ENCODE measurements at places on chromosomes 2 and 18.

- no peak for DNase-seq
These were observed 55.0 kb upstream of the SERPINB2 start for GRCh38 chr18:63832470-63832869.

DNA sequence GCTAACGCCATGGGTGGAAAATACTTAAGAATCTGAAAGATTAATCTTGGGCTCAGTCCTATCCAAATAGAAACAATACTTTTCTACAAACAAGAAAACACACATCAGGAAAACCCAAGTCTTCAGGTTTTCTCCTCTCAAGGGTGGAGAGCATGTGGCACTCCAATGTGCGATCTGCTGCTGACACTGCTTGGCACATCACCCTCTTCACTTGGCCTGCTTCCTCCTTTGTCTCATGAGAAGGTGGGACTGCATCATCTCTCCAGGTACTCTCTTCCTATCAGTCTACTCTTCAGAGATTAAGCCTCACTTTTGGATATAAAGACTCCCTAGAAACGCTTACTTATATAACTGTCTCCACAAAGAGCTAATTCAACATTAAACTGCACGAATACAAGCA, 26.4 kb downstream of the HDLBP start:
- no peak for DNase-seq

DNA sequence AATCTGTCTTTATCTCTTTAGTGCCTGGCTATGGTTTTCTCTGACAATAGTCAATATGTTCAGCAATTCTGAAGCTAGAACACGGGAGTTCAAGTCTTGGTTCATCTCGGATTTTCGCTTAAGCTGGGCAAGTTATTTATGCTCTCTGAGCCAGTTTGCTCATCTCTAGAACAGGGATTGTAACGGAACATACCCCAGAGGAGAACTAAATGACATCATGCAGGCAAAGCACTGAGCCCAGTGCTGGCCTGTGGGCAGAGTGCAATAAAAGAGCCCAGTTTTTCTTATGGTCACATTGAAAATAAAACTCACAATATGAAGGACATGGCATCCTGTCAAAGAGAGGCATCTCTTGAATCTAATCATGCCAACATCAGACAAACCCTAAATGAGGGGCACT, 143.9 kb downstream of the ZBTB7C start:
- no peak for DNase-seq

GRCh38 chr2:60759654-60760053, 3.6 kb downstream of the PAPOLG start:
- no peak for DNase-seq

DNA sequence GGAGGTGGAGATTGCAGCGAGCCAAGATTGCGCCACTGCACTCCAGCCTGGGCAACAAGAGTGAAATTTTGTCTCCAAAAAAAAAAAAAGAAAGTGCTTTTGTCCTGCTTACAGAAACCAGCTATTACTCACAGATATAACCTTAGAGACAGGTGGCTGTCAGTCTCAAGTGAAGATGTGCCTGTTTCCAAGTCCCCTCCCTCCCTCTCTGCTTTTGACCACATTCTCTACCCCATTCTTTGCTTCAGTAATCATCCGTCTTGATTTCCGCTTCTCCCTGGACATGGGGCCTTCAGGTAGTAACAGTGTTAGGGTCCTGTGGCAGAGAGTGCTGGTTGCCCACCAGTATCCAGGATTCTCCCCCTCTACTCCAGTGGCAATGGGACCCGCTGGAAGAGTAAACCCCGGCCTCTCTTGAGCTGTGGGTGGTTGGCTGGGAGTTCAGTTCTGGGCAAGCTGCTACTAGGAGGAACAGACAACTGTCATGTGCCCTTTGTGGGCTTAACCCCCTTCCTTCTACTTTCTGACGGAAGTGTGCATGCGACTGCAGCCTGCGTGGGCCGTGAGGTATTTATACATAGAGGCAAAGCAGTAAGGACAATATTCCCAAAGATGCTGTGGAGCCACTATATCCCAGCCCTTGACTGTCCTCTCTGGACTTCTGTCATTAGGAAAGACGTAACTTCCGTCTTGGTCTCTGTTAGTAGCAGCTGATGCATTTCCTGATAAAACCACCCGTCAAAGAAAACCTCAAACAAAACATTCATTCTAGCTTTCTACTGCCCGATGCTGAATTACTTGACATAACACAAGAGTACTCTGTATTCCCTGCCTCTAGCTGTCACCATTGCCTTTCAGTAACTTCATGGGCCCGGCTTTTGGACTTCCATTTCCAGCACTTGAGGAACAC, 17.8 kb downstream of the PDCL3 start:
- DNase-seq: no peak

GRCh38 chr2:12110074-12110473, 363.6 kb downstream of the LPIN1 start:
- no peak for DNase-seq

DNA sequence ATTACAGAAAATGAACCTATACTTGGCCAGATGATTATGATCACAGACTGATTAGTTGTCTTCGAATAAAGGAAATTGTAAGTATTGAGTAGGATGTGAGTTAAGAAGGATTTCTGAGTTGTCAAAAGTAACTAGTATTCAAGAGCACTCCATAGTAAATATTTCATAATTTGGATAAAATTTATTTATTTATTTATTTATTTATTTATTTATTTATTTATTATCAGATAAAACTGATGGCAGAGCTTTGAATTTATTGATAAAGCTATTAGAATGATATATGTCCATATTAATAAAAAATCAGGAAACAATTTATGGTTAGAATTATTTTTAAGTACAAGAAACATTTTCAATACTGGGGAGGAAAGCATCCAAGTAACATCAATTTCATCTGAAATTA, 1634.1 kb downstream of the LRP1B start:
- DNase-seq: no peak

GRCh38 chr2:148209603-148210002, 188.7 kb downstream of the MBD5 start:
- DNase-seq: no peak

DNA sequence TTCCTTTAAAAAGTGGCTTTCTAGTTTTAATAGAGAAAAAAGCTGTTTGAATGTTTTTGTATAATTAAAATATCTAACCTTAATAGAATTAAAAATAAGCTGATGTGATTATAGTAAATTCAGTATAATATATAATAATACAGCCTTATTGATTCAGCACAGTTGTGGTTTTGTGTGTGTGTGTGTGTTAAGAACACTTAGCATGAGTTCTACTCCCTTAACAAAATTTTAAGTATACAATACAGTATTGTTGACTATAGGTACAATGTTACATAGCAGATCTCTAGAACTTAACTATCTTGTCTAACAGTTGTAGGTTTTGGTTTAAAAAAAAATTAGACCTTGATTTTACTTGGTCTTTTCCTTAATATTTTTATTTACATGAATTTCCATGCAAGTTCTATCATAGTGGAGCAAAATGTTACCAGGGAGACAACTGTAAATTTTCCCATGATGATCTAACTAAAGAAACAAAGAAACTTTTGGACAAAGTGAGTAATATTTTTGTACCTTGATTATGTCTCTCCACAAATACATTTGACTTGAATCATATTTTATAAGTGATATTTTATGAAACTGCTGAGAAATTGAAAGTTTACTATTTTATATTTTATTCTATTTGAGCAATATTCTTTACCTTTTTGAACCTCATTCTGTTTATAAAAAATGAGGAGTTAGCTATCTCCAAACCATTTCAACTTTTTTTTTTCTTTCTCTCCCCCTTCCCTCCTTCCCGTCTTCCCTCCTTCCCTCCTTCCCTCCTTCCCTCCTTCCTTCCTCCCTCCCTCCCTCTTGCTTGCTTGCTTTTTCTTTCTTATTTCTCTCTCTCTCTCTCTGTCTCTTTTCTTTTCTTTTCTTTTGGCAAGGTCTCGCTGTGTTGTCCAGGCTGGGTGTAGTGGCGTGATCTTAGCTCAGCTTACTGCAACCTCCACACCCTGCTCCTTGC, 46.3 kb downstream of the ZC3H6 start:
- no peak for DNase-seq

DNA sequence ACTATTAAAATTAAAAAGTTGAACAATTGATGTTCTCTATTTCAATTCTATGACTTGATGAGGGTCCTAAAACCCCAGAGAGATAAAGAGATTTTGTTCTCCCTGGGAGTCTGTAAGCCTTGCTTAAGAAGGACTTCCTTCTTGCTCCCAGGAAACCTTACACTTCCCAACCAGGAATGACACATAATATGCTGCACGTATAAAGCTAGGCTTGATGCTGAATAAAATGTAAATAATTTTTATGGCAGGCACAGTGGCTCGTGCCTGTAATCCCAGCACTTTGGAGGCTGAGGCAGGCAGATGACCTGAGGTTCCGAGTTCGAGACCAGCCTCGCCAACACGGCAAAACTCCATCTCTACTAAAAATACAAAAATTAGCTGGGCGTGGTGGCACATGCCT, 27.8 kb downstream of the SPIRE1 start:
- DNase-seq: no peak

GRCh38 chr2:146312899-146313298, 1531.9 kb upstream of the ACVR2A start:
- DNase-seq: no peak

DNA sequence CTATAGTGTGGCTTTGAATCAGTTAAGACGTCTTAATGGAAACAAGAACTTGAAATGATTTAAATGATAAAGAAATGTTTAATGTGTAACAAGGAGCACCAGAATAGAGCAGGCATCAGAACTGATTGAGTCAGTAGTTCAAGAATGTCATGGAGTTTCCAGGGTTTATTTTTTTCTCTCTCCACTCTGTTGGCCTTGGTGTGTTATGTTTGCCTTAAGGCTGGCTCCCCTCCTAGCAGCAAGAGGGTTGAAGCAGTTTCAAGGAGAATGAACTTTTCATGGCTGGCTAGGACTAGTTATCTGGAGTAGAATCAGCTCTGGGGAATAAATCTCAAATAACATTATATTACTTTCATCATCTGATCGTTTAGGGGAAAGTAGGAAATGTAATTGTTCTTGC, 13.4 kb upstream of the GLS start:
- no peak for DNase-seq

- no peak for DNase-seq
These were observed 617.3 kb upstream of the LRATD1 start for GRCh38 chr2:14015113-14015630.

DNA sequence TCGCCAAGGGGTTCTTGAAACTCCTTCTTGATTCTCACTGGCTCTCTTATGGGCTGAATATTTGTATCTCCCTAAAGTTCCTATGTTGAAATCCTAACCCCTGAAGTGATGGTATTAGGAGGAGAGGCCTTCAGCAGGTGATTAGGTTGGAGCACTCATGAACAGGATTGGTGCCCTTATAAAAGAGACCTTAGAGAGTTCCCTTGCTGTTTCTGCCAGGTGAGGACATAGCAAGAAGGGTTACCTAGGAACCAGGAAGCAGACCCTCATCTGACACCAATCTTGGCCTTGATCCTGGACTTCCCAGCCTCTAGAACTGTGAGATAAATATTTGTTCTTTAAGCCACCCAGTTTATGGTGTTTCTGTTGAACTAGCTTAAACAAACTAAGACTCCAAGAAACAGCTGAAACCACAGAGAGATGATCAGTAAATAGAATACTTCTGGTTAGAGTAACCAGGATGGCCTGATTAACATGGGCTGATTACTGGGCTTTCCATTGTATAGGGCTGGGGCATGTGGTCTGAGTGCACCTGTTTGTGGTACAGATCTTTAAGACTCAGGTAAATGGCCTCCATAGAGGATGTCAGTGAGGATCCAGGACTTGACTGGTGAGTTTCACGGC, 7.7 kb upstream of the CDC42EP3 start:
- no peak for DNase-seq

DNA sequence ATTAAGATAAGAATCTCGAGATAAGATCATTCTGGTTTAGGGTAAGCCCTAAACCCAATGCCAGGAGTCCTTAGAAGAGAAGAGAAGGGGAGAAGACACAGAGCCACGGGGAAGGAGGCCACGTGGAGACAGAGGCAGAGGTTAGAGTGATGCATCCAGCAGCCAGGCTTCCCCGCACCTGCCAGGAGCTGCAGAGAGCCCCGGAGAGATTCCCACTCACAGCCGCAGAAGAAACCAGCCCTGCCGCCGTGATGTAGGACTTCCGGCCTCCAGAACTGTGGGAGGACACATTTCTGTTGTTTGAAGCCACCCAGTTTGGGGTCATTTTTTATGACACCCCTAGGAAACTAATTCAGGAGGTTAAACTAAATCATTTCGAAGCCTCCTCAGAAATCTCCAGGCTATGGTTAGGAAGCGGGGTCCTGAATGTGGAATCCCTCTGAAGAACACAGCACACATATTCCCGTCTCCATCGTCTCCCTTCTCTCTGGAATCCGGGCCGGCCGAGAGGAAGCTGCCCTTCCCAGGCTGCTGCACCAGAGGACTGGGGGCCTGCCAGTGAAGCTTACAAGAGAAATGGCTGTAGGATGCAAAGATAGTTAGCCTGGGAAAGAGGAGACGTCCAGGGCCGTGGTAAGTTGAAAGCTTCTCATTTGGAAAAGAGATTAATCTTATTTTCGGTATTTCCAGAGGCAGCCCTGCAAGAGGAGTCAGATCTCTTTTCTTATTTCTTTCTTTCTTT, 156.6 kb downstream of the TWIST2 start:
- no peak for DNase-seq

DNA sequence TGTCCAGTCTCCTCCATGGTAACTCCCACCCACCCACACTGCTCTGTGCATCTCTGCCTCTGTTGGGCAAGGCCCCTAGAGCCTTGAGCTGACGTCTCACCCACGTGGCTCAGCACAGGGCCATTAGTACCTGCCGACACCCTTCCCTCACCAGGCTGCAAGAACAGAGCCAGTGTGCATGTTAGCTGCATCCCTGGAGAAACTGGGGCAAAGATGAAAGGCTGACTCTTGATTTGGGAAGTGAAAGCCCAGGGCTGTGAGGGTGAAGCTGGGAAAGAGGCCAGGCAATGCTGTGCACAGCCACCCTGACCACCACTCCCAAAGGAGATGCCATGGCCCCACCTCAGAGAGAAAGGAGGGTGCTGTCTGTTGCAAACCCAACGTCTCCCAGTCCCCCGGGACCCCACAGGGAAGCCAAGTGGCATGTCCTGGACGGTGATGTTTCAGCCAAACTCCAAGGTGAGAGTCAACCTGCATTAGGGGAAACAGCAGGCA, 20.0 kb upstream of the HPCAL1 start:
- DNase-seq: no peak

GRCh38 chr18:21489119-21489750, 111.3 kb downstream of the ESCO1 start:
- DNase-seq: no peak

DNA sequence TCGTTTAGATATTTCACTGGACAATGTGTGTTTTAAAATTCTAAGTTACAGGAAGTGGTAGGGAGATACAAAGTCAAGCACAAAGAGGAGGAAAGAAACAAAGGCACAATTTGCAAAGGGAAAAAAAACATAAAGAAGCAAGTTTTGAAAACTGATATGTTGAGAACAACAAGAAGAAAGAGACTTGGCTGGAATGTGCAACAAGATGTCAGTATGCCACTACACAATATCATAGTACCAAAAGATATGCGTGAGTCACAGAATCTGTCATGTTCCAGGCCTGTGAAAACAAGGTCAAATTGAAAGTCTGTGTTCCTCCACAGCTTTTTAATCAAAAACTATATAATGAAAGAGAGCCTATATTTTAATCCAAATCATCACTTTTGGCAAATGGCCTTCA, 12.0 kb downstream of the EXOC6B start:
- no peak for DNase-seq

All from thoracic aorta (tissue), 2 donors.